Activated effector memory CD4-positive, alpha-beta T cell treated with Interleukin-2 at 50 U/mL for 16 hours (primary cell): ENCODE measurements at places on chromosomes 16 and 17.

DNA sequence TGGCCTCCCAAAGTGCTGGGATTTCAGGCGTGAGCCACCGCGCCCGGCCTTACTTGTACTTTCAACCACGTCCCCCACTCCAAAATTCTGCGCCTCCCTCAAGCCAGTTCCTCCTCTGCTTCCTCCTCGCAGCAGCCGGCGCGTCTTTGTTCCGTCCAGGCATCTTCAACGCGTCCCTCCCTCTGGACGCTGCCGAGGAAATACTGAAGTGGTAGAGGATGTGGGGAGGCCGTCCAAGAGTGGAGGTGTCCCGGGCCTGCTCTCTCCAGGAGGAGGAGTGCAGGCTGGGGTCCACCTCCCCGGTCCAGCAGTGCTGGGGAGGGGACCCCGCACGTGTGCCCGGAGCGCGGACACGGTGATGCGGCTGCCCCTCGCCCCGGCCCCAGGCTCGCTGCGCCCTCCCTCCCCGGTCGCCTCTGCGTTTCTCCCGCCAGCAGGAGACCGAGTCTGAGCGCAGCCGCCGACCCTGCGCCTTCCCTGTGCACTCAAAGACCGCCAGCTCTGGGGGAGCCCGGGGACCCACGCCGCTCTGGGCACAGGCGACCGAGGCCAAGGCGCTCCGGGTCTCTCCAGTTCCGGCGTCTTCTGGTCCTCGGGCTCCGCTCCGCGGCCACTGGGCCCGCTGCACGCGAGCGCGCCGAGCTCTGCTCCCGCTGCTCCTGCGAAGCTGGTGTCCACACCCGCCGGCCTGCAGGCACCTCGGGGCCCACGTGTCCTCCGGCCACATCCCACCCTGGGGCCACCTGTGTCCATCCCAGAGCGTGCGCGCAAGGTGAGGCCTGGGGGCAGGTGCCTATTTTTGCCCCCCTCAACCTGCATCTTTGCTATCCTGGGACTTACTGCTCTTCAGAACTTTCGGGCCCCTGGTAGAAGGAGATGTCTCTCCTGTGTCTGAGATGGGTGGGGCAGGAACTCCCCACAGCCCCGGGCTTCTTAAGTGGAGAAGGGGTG is 31.7 kb downstream of the OSBPL7 start:
- peak; percentile 27 for DNase-seq

GRCh38 chr17:39678340-39679116 is 9.3 kb downstream of the PGAP3 start:
- DNase-seq, result no peak

GRCh38 chr17:39660397-39661385 is 4.5 kb upstream of the TCAP start:
- DNase-seq, result no peak

GRCh38 chr17:64219571-64219970 is 43.5 kb downstream of the TEX2 start:
- DNase-seq, result no peak

DNA sequence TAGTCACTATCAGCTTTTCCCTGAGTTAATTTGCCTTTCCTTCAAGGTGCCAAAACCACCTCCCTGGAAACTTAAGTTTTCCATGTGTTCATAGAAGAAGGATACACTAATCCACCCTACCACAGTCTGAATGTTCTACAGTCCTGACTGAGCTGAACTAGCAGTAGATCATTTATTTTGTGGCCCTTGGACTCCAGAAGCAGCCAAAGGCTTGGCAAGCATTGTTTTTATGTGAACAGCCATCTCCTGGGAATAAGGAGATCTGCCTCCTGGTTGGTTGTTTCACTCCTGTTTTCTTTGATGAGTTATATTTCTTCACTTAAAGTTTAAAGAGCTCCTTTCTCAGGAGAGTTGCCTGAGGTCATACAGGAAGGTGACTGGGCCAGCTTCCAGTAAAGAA is 634.6 kb upstream of the SOX9 start:
- DNase-seq, result no peak

DNA sequence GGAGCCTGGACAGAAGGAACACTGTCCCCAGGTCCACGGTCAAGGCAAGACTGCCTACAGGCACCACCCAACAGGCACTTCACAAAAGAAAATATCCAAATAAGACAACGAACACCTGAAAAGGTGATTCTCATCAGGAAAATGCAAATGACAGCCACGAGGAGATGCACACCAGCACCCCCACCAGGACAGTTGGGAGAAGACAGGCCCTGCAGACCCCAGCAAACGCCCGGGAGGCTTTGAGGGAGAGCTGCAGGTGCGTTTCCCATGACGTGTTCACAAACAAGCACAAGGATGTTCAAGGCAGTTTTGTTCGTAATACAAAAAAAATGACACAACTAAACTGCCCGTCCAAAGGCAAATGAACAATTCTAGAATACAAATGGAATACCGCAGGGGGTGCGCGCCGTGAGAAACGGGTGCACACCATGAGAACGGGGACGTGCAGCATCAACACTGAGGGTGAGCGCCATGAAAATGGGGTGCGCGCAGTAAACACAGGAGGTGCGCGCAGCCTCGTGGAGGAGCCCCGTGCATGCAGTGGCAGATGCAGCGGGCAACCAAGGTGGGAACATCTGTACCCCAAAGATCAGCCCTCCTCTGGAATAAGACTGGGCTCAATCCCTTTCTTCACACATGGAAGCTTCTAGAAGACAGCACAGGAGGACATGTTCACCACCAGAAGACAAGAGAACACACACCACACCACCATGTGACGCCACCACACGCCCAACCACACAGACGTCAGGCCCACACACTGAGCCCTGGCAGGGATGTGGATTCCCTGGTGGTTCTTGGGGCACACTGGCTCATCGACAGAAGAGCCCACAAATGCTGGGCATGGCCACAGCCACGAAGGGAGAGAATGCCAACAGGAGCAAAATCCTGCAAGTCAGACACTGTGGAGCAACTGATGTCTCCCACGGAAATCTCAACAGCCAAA is 91.2 kb downstream of the ZNF778 start:
- DNase-seq, result no peak

DNA sequence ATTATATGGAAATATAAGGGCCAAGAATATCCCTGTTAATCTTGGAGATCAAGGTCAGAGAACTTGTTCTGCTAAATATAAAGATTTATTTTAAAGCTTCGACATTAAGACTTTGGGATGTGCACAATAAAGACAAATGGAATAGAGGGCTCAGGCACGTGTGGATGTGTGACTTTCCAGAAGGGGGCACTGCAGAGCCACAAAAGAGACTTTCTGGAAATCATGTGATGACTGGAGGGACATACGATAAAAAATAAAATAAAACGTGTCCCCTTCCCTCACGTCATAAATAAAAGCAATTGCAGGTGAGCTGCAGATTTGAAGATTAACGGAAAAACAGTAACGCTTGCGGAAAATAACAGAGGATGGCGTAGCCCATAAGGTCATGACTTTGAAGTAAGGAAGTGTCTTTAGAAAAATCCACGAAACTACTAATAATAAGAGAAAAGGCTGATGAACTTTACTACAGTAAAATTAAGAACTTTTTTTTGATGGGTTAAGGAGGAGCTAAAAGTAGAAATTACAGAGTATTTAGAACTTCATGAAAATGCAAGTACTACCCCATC is 9.4 kb upstream of the ENGASE start:
- peak; percentile 35 for DNase-seq

- no peak for DNase-seq
Measured at GRCh38 chr16:14284371-14284770, 213.3 kb downstream of the MRTFB start.

DNA sequence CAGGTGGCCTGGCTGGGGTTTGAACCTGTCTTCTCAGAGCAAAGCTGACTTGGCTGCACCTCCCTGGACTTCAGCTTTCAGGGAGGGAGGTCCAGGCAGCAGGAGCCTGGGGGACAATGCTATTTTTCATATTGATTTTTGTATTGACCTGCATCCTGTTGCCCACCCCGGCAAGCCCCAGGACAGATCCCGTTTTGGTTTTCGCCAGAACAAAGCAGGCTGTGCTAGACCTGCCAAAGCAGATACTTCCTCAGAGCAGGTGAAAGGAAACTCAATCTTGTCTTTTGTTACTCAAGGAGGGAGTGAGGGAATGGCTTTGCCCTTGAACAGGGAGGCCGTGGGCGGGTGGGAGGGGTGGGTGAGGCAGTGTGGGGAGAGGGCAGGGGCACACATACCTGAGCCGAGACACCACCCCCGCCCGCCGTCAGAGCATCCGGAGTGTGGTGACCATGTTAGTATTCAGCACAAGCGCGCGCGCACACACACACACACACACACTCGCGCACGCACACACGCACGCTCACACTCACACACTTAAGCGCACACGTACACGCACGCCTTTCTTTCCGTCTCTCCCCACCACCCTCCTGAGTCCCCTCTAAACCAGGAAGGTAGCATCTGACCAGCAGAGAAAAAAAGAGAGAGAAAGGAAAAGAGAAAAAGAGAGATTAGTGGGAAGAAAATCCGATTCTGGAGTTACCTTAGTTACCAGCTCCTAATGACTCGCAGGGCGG is 59.5 kb downstream of the RAI1 start:
- DNase-seq, result no peak

DNA sequence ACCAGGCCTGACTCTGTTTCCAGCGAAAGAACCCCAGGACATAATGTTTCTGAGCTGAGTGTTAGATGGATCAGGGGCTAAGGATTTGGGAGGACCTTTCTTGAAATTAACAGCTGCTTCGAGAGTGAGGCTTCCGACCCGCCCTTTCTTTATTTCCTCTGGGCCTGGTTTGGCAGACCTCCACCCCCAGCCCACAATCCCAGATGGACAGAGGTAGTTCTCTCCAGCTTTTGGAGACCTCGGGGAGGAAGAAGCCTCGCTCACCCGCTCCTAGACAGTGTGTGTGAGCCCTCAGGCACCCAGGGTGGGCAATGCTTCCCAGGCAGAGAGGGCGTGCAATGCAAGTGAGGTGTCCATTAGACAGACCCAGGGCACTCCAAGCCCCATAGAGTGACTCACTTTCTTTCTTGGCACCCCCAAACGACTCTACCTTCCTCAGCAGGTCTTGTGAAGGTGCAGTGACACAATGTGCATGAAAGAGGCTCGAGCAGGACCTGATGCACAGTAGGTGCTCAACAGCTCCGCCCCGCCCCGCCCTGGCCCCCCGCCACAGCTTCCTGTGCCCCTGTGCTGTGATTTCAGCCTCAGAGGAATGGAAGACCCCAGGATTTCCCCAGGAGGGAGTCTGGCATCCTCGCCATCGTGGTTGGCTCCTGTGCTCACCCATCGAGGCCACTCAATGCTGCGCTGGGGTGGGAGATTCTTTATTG is 50.7 kb upstream of the TOB1 start:
- no peak for DNase-seq

DNA sequence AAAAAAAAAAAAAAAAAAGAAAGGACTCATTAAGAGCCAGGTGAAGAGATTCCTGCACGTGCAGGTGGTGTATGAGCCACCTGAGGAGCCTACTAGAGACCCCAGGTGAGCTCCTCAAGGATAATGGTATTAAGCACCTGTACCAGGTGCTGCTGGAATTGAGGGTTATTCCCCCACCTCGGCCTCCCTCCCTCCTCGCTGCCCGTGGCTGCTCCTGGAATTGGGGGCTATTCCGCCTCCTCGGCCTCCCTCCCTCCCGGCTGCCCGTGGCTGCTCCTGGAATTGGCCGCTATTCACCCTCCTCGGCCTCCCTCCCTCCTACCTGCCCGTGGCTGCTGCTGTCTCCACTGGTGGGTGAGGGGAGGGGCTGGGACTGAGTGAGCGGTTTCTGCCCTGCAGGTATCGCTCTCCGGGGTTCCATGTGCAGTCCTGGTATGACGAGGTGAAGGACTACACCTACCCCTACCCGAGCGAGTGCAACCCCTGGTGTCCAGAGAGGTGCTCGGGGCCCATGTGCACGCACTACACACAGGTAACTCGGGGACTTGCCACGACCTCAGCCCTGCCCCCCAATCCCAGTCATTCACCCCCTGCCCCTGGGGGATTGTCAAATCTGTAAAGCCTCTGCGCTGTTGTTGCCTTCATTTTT is 29.3 kb downstream of the CRISPLD2 start:
- no peak for DNase-seq

DNA sequence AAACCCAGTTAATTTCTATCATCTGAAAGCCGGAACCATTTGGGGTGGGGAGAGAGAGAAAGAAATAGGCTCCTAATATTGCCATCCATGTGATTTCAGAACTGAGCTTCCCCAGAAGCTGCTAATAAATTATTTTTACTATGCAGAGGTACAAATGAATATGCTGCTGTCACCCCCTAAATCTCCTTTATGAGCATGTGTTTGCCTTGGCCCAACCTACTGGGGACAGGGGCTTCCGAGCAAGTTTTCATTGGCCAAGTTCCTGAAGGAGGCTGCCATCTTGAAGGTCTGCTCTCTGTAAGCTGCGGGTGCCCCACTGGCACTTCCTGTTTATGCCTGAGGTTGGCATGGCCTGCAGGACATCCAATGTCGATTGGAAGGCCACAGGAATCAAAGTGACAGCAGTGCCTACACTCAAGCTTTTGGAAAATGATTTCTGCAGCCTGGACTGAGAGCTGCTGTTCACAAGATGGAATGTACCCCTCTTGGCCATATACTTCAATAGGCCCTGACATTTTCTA is 194.7 kb downstream of the XYLT1 start:
- DNase-seq, result no peak

- DNase-seq, result no peak
Measured at GRCh38 chr16:58128181-58128631, 975 bp downstream of the CFAP20 start.

DNA sequence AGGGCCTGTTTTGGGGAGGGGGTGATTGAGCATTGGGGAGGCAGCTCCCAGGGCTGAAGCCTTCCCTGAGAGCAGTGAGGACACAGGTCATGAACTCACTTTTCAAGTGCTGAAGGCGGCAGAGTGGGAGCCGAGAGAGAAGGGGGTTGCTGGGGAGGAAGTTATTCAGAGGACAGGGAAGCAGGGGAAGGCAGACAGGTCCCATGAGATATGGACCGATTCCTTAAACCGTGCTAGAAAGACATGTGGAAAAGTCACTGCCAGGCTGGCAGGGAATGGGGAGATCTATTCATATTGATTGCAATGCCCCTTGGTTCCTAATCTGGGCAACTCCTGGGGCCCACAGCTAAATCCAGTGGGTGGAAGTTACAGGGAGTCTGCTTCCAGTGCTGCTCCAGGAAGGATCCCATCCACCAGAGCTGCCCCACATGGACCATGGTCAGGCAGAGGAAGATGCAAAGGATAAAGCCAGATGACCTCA is 1.1 kb downstream of the CCL4 start:
- no peak for DNase-seq

- no peak for DNase-seq
Measured at GRCh38 chr17:9728564-9728963, 62.8 kb downstream of the DHRS7C start.

GRCh38 chr17:16346721-16347271 is 6.5 kb downstream of the CENPV start:
- DNase-seq, result no peak

- no peak for DNase-seq
Measured at GRCh38 chr17:58605986-58606385, 85.9 kb downstream of the TEX14 start.

GRCh38 chr16:2511996-2512734 is 1.6 kb upstream of the ATP6V0C start:
- DNase-seq, result no peak

- DNase-seq, result no peak
Measured at GRCh38 chr17:17004251-17004996, 32.5 kb upstream of the TNFRSF13B start.

DNA sequence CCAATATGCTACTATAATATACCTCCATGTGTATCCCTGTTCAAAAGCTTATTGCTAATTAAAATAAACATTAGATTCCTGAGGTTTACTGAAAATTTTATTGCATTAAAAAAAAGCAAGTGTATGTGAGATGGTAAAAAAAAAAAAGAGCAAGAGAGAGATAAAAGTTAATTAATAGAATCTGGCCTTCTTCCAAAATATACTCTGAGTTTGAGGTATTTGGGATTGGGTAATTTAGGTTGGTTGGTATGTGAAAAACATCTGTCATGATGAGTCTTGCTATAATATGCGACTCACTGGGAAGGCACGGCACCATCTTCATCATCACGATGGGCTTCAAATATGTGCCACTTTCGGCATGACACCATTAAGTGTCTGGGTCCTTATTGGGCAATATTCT is 711.1 kb upstream of the SOX9 start:
- DNase-seq, result no peak
